ENCODE measurements at places on chromosomes 13 and 19.
A peak's percentile ranks its signal among the peaks of the same experiment; 100 is the strongest.

- H3K4me1 ChIP-seq = no peaks in the 10 kb centered on the region
- no peak overlapping the region for H3K4me3 ChIP-seq
- H3K27ac ChIP-seq = no peak overlapping the region
- H3K36me3 ChIP-seq = no peaks in the 10 kb centered on the region
These were observed 338.2 kb downstream of the UQCRFS1 start for GRCh38 chr19:28874742-28875141.

- H3K27me3 ChIP-seq = no peaks in the 10 kb centered on the region
- no peak for DNase-seq
- no peaks in the 10 kb centered on the region for H3K36me3 ChIP-seq
- no peak overlapping the region for H3K27ac ChIP-seq
These were observed 1165.0 kb downstream of the SLITRK1 start for GRCh38 chr13:82717249-82717648.

GRCh38 chr19:43780706-43781525 is at the start of gene KCNN4:
Gene KCNN4, minus strand, starts transcription at chr19:43780973. Its CDS starts 112 bp downstream, at chr19:43780861.
- H3K4me3 ChIP-seq = peak within 1 kb of the TSS; percentile 38
- no peak for DNase-seq
- no peaks in the 10 kb centered on the region for H3K36me3 ChIP-seq
- H3K4me1 ChIP-seq = peaks cover 64% of the 10 kb centered on the region

DNA sequence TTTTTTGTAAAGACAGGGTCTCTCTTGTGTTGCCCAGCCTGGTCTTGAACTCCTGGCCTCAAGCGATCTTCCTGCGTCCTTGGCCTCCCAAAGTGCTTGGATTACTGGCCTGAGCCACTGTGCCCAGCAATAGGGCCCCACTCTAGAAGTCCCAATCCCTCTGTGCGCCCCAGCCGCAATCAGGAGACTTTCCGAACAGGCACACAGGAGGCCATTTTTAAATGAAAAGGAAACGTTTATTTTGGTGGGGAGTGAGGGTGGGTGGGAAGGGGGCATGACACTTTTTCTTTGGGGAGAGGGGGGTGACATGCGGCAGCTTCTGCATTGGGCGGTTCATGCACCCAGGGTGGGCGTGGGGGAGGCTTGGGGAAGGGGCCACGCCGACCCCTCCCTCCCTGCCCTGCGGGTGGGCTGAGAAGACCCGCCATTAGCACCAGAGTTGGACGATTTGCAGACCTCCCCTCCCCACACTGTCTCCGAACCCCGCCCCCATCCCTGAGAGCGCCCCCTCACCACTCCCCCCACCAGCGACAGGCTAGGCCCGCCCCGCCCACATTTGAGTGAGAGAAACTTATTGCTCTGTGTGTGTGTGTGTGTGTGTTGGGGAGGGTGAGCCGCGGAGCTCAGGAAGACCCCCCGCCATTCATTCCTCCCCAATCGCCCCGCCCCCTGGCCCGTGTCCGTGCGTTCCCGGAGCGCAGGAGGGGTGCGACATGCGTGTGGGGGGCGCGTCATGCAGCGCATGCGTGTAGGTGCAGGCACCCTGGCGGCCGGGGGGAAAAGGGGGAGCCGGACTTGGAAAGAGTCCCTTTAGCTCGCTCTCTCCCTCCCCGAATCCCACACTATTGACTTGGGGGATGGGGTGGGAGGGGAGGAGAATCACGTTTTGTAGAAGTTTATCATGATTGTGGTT is 17.2 kb downstream of the KCNC3 start:
- peak overlapping the region; percentile 51 for H3K4me3 ChIP-seq
- H3K4me1 ChIP-seq = peaks cover 4% of the 10 kb centered on the region
- no peak for DNase-seq
- H3K36me3 ChIP-seq = no peaks in the 10 kb centered on the region

DNA sequence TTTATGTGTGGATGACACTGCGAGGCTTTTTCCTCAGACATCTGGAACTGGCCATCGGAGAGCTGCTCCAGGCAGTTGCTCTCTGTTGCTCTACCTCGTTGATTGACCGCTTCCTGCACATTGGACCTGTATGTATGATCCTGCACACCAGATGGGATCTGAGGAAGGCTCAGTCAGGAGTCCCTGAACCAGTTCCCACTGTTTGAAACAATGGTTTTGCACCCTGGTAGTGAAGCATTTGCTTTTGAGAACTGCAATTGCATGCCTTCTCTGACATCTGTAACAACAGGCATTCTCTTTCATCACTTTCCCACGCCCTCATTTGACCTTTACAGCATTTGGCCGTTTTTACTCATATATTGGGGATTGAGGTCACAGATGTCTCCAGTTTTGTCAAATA is 61.1 kb upstream of the NPAS1 start:
- DNase-seq = no peak
- H3K36me3 ChIP-seq = no peaks in the 10 kb centered on the region
- no peaks in the 10 kb centered on the region for H3K27me3 ChIP-seq
- H3K4me3 ChIP-seq = no peak overlapping the region
- peaks cover 18% of the 10 kb centered on the region for H3K4me1 ChIP-seq

- no peak overlapping the region for H3K27ac ChIP-seq
- H3K27me3 ChIP-seq = no peaks in the 10 kb centered on the region
These were observed 521.2 kb upstream of the NBEA start for GRCh38 chr13:34420702-34421346.

- no peak overlapping the region for H3K4me3 ChIP-seq
- no peaks in the 10 kb centered on the region for H3K27me3 ChIP-seq
- no peaks in the 10 kb centered on the region for H3K4me1 ChIP-seq
- H3K27ac ChIP-seq = no peak overlapping the region
These were observed 74.4 kb downstream of the DPF1 start for GRCh38 chr19:38149661-38150061.

- peak overlapping the region; percentile 97 for H3K4me3 ChIP-seq
- H3K27ac ChIP-seq = peak overlapping the region; percentile 93
- H3K4me1 ChIP-seq = peaks cover 11% of the 10 kb centered on the region
- no peaks in the 10 kb centered on the region for H3K36me3 ChIP-seq
These were observed 941 bp downstream of the ZNF160 start for GRCh38 chr19:53102206-53102755.

DNA sequence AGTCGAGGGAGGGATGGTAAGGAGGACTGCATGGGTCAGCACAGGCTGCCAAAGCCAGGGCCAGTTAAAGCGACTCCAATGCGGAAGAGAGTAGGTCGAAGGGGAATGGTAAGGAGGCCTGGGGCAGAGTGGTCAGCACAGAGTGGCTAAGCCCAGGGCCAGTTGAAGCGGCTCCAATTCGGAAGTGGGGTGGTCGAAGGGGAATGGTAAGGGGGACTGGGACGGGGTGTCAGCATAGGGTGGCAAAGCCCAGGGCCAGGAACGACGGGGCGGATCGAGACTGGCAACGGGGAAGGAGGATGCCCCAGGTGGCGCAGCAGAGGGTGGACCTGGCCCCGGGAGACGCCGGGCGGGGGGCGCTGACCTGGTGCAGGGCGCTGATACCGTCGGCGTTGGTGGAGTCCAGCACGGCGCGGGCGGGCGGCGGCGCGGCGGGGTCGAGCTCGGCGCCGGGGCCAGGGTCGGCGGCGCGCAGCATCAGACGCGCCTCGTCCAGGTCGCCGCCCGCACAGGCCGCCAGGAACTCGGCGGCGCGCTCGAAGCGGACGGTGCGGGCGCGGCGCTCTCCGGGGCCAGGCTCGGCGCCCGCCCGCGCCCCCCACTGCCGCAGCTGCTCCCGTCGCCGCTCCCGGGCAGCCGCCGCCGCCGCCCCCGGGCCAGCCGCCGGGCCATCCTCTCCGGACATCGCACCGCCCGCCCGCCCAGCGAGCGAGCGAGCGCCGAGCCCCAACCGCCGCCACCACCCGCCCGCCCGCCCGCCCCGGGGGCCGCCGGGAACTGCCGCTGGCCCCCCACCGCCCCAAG is at the start of gene PPP1R12C:
PPP1R12C (minus strand) TSS at position 779 of the 804 bp plus-strand sequence; CDS start at position 685, 94 bp downstream.
- H3K4me1 ChIP-seq = peaks cover 34% of the 10 kb centered on the region
- DNase-seq = no peak
- no peaks in the 10 kb centered on the region for H3K27me3 ChIP-seq
- no peaks in the 10 kb centered on the region for H3K36me3 ChIP-seq
- H3K4me3 ChIP-seq = peak within 1 kb of the TSS; percentile 62

DNA sequence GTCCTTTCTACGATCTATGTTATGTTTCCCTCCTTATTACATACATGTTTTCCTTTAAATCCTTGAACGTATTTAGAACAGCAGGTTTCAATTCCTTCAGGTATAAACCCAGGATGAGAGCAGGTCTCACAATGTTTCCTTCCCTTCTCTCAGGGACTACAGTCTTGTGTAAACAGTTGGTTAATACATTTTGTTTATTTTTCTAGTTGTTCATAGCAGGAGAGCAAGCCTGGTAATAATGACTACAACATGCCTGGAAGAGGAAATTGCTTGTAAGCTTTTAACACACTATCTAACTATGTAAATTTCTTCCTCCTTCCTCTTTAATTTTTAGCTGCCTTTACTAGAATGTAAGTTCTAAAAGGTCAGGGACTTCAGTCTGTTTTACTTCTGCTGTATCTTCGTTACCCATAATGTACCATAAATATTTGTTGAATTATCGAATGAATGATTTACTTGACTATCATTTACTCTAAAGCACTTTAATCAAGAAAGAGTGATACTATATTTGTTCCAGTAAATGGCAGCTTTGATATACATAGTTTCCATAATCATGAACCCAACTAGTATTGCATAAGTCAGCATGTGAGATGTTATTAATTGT is 28.9 kb upstream of the TNFRSF19 start:
- no peak overlapping the region for H3K4me3 ChIP-seq
- H3K27ac ChIP-seq = no peak overlapping the region
- H3K36me3 ChIP-seq = no peaks in the 10 kb centered on the region
- H3K27me3 ChIP-seq = no peaks in the 10 kb centered on the region
- H3K4me1 ChIP-seq = no peaks in the 10 kb centered on the region

GRCh38 chr13:68369739-68370138 is 1139.6 kb upstream of the PCDH9 start:
- no peaks in the 10 kb centered on the region for H3K27me3 ChIP-seq
- no peaks in the 10 kb centered on the region for H3K4me1 ChIP-seq
- peak overlapping the region; percentile 75 for H3K27ac ChIP-seq
- H3K4me3 ChIP-seq = no peak overlapping the region
- no peak for DNase-seq
- no peaks in the 10 kb centered on the region for H3K36me3 ChIP-seq

Data from Panc1 (cell line).